ENCODE measurements at places on chromosomes 7 and 10.

- DNase-seq, result no peak
These were observed 268.2 kb upstream of the POT1 start for GRCh38 chr7:125197731-125198393.

- no peak for DNase-seq
These were observed 87.7 kb upstream of the CHST15 start for GRCh38 chr10:124180947-124181549.

DNA sequence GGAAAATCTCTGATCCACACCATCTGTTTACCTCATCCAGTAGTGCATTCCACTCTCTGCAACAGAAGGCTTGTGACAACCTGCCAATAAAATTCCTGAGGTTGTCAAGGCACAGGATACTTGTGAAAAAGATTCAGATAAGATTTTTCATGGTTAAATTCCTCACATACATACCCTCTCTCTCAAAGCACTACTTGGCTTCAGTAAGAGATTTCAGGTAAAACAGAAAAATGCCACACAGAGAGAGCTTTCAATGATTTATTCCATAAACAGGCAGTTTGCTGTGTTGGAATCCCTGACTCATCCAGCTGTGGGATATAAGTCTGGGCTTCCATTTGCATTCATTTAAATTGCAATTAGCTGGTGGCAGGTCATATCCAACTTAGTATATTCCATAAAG, 99.7 kb upstream of the CAV2 start:
- DNase-seq, result no peak

- no peak for DNase-seq
These were observed 6.0 kb downstream of the PRR15 start for GRCh38 chr7:29569648-29570047.

DNA sequence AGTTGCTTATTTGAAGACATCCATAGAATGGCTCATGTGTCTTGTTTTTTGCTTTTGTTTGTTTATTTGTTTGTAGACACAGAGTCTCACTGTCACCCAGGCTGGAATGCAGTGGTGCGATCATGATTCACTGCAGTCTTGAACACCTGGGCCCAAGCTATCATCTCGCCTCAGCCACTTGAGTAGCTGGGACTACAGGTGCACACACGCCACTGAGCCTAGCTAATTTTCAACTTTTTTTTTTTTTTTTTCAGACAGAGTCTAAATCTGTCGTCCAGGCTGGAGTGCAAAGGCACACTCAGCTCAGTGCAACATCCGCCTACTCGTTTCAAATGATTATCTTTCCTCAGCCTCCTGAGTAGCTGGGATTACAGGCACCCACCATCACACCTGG, 83.3 kb upstream of the KLF6 start:
- DNase-seq, result no peak

GRCh38 chr7:32774541-32774951, 117.0 kb downstream of the KBTBD2 start:
- no peak for DNase-seq

- DNase-seq, result no peak
These were observed 253.5 kb downstream of the MALRD1 start for GRCh38 chr10:19302117-19302516.

GRCh38 chr7:17440831-17441230, 142.4 kb downstream of the AHR start:
- DNase-seq, result no peak

DNA sequence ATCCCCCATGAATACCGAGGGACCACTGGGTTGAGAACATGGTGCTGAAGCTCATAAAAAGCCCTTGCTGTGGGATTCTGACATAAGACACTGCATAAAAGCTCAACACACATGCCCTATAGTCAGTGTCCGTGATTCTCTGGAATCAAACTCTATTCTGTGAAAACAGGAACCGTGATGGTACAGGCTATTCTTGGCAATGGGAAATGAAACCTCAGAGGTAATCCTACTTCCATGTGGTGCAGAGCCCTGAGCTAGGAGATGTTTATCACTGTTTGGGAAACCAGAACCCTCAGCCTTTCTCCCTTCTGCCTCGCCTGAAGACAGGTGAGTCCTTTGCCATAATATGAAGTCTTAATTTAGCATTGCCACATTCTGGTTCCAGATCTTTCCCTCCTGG, 80.8 kb upstream of the PRSS1 start:
- DNase-seq, result no peak

DNA sequence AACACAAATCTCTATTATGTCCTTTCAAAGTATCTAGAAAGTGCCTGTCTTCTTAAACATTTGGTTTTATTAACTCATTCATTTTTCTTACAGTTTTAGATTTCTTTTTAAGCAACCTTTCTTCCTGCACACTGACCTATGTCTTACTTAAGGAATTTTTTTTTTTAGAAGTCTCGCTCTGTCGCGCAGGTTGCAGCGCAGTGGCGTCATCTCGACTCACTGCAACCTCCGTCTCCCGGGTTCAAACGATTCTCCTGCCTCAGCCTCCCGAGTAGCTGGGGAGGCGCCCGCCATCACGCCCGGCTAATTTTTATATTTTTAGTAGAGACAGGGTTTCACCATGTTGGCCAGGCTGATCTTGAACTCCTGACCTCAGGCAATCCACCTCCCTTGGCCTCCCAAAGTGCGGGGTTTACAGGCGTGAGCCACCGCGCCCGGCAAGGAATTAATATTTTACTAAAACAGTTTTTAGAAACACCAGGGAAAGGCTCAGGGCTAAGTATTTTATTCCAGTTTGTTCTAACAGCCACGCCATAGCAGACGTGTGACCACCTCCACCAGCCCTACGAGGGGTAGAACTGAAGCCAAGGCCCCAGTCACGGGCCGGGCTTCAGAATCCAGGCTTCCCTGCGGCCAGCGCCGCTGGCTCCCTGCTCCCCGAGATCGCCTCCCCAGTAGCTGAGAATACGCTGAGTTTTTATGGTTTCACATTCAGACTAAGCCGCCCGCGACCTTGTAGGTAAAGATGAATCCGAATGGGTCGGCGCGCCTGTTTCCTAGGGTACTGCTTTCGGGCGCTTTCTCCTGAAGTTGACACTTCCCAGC, 941 bp upstream of the LUC7L2 start:
- DNase-seq, result no peak

GRCh38 chr10:1423676-1424253, 313.6 kb downstream of the ADARB2 start:
- DNase-seq, result no peak

- DNase-seq, result no peak
These were observed 50.8 kb downstream of the ALOX5 start for GRCh38 chr10:45424668-45425404.

GRCh38 chr10:31320550-31321211, 1.7 kb downstream of the ZEB1 start:
- peak; percentile 65 for DNase-seq

GRCh38 chr10:21810582-21811244, 192.8 kb downstream of the DNAJC1 start:
- DNase-seq, result no peak

DNA sequence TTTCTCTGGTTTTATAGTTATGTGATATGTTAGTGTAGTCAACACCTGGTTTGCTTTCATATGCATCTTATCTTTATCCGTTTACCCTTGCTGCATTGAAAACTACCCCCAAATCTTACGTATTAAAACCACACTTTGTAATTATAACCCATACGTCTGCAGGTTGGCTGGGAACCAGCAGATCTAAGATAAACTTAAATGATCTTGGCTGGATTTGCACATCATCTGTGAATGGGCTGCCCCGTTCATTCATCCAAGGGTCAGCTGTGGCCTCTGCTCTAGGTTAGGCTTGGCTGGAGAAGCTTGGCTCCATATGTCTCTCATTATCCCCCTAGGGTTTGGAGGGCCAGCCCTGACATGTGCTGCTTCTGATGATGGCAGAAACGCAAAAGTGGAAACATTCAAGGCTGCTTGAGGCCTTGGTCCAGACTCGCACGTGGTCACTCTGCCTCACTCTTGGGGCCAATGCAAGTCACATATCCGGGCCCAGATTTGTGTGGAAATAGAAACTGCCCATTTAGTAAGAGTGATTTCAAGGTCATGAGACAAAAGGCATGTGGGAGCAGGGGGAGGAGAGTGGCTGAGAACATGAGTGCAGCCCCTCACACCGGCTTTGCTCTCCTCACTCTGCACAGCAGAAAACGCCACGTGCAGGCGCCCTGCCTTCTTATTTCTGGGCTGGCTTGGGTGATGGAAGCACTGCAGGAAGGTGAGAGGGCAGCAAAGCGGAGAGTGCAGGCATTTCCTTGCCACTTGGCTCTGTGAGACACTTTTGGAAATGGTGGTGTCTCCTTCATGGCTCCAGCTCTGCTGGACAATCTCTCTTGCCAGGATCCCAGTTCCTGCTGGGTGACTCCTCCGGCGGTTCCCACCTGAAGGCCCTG, 553.8 kb downstream of the GLRX3 start:
- DNase-seq, result no peak

- DNase-seq, result no peak
These were observed 27.1 kb downstream of the CD36 start for GRCh38 chr7:80665526-80665925.

- peak; percentile 67 for DNase-seq
These were observed at the start of the genes DYDC1 and DYDC2 for GRCh38 chr10:80356563-80356988. DYDC1 (minus strand) TSS chr10:80356755; CDS start chr10:80352601, 4,154 bp downstream. DYDC2 (plus strand) TSS chr10:80356781; CDS start chr10:80362444, 5,663 bp downstream.

DNA sequence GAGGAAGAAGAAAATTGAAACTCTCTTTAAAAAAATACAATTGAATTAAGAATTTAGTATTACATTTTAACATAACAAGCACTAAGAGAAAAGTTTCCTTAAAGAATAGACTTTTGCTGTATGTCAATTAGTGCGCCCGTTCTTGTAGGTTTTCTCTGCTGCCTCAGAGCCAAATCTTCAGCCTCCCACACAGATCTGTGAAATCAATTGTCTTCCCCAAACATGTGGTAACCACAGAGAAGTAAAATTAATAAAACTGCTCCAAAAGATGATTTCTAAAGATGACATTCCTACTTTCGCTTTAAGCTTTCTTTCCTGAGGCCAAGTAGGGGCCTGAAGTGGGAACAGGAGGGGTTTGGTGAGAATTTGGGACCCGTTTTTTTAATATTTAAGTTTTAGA, 113.2 kb upstream of the ADO start:
- DNase-seq, result no peak

DNA sequence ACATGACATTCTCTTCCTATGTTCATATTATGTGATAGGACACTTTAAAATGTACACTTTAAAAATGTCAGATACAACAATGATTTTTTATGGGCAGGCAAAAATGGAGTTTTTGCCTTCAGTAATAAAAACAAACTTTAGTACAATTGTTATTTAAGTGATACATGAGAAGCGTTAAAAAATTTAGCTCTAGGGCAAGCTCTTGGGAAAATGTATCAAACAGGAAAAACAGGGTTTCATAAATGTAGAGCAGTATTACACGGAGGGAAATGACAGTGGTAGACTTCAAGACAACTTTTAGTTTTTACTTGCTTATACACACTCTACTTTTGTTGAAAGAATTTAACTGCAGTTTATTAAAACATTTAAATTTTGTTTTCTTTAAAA, 1.5 kb downstream of the FHIP2A start:
- DNase-seq, result no peak

DNA sequence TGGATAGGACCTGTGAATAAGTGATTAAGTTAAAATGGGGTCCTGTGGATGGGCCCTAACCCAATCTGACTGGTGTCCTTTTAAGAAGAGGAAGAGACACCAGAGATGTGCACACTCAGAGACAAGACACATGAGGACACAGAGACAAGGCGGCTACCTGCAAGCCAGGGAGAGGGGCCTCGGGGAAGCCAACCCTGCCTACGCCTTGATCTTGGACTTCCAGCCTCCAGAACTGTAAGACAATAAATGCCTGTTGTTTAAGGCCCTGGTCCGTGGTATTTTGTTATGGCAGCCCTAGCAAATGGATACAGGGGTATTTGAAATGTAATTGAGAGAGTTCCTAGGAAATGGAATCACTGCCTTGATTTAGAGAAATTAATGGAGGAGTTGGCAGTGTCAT, 225.3 kb downstream of the SKAP2 start:
- DNase-seq, result no peak

- DNase-seq, result no peak
These were observed 34.5 kb downstream of the NRG3 start for GRCh38 chr10:81909453-81909852.

DNA sequence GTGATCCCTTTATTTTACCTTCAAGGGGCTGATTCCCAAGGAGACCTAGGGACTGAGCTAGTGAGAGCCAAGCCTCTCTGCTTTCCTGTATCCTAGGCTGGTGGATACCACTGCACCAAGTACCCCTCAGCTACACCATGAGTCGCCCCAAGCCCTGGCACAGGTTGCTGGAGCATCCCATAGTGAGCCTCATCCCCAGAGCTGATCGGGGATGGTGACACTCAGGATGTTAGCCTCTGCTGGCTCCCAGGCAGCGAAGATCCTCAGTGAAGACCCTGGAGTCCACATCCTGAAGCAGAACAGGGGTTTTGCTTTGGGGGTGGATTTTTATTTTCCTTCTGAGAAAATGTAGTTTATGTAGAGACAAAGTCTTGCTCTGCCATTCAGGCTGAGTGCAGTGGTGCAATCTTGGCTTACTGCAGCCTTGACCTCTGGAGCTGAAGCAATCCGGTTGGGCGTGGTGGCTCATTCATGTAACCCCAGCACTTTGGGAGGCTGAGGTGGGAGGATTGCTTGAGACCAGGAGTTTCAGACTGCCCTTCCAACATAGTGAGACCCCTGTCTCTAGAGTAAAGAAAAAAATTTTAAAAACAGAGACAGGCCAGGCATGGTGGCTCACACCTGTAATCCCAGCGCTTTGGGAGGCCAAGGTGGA, 12.5 kb upstream of the ZNF212 start:
- no peak for DNase-seq

GRCh38 chr10:73892310-73893030, 18.1 kb upstream of the CAMK2G start:
- DNase-seq, result no peak
